ENCODE measurements at places on chromosomes 3 and 15.

GRCh38 chr3:126558336-126559071, at the start of gene C3orf22:
Gene C3orf22, minus strand, starts transcription at chr3:126558932. Its CDS starts 5,542 bp downstream, at chr3:126553390.
- no peak for DNase-seq

GRCh38 chr3:126835472-126836219, 131.6 kb downstream of the CHCHD6 start:
- DNase-seq = no peak

DNA sequence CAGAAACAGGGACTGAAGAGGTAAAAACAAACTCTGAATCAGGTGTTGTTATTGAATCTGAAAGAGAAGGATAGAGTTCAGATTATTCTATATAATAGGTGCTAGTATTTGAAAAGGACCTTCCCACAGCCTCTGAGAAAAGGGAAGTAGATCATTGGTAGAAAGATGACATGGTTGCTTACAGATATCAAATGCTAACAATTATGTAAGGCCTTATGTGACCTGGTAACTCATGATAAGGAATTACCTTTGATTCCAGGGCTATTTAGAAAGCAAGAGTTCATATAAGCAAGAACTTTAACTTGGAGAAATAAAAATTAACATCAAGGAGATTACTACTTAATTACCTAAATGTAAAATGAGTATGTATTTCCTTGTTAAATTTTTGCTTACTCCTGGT, 7.6 kb downstream of the SLC27A2 start:
- no peak for DNase-seq

DNA sequence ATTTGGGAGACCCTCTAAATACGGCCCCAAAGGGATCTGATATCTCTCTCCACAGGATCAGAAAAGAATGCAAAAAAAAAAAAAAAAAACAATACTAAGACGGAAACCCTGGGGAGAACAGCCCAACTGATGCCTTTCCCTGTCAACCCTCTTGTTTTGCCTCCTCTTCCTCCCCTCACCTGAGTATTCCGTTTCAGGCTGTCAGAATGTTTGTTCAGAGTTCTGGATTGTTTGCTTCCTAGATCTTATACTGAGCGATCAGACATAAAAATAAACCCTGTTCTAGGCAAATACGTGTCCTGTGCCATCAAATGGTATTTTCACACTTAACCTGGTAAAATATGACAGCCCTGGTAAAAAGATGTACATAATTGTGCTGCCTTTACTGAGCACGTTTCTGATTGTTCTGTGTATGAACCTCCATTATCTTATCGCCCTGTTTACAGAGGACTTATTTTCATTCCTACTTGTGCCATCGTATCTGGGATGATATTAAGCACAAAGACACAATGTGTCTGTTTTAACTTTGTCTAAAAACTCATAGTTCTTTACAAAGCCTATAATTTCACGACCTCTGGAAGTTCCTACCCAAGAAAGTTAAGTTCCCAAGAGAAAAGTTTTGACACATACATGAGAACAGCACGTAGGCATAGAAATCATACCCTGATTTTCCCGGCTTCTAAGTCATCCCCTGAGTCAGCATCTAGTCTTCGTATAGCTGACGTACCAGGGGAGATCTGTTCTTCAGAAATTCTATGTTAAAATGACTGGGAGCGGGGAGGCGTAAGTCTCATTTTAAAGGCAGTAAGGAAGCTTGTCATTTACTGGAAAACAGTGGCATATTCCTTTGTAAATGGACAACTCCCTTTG, 856 bp downstream of the ZBTB38 start:
- DNase-seq = no peak

DNA sequence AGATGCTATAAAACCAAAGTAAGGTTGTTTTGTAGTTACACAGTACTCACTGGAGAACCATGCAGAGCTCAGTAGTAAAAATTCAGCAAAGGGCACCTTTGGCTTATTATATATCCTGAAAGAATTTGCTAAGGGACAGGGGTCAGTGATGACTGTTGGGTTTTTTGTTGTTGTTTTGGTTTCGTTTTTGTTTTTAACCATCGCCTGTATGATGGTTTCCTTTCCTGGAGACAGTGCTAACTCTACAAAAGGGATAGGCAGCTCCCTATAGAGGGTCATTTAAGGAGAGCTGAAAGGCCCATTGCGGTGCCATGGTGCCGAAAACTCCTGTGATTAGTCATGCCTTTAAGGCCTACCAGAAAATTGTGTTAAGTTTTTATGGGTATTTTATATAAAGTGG, 118.2 kb upstream of the GOLIM4 start:
- DNase-seq = no peak

- DNase-seq = no peak
These were observed 8.1 kb upstream of the POC1A start for GRCh38 chr3:52162250-52162872.

- DNase-seq = no peak
These were observed 401.7 kb upstream of the CDIN1 start for GRCh38 chr15:36177590-36178302.

GRCh38 chr3:154060238-154061000, 60.8 kb upstream of the ARHGEF26 start:
- DNase-seq = no peak

GRCh38 chr3:50278880-50279224, at the start of gene LSMEM2:
Gene LSMEM2, plus strand, starts transcription at chr3:50279087. Its CDS starts 27 bp downstream, at chr3:50279114.
- DNase-seq = no peak

DNA sequence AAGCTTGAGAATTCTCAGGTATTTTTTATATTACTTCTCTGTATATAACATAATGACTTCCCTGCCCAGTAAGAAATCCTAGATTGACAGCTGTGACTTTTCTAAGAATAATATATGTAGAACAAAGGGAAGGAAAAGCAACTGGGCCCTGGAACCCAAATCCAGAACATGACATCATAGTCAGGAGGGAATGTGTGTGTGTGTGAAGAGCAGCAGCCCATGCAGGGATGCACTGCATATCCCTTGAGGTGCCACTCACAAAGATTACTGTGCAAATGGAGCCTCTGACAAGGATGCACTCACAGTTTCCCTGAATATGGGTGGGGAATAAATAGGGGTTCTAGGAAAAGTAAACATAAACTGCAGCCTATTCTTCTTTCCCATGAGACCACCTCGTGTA, 279.5 kb downstream of the NEK10 start:
- DNase-seq = no peak

DNA sequence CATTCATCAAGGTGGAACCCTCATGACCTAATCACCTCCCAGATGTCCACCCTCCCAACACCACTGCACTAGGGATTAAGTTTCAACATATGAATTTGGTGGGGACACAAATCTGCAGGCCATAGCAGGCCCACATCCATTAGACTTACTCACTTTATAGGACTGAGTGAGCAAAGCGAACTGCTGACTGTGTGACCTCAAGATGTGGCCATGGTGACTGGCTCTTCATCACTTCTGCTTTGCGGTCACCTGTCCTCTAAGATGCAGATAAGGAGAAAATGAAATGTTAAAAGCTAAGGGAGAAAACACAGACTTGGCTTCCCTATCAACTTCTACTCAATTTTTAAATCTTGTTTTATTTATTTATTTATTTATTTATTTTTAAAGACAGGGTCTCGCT, 14.5 kb upstream of the DCP1A start:
- DNase-seq = no peak

DNA sequence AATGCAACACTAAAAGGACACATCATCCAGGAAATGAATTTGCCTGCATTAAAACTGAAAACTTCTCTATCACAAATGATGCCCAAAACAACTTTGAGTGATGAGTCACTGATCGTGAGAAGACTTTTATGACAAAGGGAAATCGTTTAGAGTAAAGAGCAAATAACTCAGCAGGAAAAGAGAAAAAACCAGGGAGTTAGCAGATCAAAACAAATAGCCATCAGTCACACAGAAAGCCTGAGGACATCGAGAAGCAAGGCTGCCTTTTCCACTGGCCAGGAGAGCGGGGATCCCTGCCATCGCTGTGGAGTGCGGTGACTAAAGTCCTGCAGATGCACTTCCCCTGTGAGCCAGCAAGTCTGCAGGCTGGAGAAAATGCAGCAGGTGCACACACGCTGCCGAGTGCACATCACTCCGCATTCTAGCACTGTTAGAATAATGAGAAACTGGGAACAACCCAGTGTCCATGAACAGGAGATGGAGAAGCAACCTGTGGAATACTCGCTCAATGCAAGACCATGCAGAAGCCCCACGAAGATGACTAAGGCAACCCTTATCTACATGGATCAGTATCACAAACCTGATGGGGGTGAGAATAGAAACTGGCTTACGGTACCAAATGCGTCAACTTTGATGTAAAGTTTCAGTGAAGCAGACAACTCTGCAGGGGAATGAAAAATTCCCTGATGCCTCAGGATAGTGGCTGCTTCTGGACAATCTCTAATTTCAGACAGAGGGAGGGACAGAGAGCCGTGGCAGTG, 86.4 kb downstream of the NSMCE3 start:
- DNase-seq = no peak

GRCh38 chr15:94397337-94397736, 166.0 kb downstream of the MCTP2 start:
- DNase-seq = no peak

DNA sequence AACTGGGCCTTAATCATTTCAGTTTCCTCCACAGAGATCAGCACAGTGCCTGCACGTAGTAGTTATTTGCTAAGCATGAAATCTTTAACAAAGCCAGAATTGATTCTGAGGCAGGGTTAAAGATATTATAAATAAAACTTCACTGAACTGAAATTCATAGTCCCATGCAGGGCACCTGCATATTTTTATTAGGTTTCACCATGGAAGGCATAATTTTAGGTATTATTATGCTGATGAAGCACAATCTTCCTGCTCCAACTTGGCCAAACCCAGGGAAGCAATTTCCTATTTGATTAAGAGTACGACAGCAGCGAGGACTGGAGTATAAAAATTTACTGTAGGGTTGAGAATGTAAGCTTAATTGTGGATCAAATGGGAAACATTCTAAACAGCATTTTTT, 1070.4 kb upstream of the CFAP20DC start:
- DNase-seq = no peak

- no peak for DNase-seq
These were observed 216.6 kb downstream of the XXYLT1 start for GRCh38 chr3:195054311-195054710.

DNA sequence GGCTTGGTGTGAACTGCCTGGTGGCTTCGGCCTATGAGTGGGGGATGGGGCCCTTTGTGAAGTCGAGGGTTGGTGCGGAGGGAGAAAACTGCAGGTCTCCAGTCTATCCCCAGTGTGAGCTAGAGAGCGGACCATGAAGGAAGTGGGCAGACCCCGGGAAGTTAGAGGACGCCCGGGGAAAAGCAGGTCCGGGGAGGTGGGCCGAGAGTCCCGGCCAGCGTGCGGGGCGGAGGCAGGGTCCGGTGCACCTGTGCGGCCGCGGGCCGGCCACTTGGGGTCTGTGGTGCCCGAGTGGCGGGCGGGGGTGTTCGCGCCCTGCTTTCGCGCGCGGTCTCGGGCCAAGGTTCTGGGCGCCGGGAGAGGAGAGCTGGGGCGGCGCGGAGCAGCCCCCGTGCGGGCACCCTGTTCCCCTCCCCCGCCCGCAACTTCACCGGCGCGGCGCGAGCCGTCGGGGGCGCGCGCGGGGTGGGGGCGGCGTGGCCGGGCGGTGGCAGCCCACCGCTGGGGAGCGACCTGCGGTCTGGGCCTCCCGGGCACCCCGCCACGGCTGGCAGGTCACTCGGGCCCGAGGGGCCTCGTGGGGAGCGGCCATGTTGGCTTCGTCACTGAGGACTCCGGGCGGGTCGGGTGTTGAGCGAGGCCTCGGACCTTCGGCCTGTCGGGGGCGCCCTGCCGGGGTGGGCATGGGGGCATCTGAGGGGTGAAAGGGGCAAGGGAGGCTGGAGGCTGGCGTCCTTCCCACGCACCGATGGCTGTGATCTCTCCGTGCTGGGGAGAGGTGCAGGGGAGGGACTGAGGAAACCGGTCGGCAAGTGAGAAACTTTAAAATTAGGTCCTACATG, 4.8 kb downstream of the UBE2E1 start:
- peak; percentile 9 for DNase-seq

DNA sequence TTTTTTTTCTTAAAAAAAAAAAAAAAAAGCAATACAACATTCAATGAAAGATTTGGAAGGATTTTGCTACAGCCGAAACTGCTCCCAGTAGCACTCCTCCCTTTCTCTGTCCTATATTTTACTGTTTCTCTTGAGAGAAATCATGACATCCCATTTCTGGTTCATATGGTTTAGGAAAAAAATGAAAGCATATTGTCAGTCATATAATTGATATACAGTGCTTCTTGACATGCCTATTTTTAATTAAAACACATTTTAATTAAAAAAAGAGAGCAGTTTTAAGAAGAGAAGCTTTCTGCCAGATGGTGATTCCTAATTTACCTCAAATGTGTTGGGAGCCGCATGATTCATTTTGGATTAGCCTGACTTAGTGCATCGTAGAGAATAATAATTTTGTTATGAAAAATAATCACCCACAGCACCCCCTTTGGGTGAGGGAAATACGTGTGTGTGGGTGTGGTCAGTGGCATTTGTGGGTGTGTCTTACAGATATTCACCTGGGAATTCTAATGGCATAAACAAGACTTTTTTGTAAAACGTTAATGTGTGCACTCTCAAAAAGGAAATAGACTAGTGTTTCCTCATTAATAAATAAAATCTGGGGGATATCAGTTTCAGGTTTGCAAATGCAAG, 544.5 kb downstream of the MFSD1 start:
- no peak for DNase-seq

Data from activated T-cell treated with anti-CD3 and anti-CD28 coated beads for 4 hours (primary cell).